ENCODE measurements at places on chromosomes 5 and 9.

DNA sequence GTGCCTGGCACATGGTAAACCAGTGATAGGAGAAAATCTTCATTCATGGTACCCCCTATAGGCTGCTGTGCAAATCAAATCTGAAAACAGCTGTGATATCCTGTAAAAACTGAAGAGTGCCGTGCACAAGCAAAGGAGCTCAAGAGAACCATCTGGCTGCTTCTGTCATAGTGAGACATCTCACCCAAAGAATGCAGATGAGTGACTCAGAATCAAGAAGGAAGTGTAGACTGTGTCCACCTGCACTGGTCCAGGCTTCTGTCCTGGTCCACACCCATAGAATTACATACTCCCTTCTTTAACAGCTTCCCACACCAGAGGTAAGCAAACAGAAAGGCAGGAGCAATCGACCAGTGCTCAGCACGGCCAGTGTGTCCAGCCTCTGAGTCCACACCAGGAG is 195.9 kb downstream of the ASTN2 start:
- no peak for DNase-seq

DNA sequence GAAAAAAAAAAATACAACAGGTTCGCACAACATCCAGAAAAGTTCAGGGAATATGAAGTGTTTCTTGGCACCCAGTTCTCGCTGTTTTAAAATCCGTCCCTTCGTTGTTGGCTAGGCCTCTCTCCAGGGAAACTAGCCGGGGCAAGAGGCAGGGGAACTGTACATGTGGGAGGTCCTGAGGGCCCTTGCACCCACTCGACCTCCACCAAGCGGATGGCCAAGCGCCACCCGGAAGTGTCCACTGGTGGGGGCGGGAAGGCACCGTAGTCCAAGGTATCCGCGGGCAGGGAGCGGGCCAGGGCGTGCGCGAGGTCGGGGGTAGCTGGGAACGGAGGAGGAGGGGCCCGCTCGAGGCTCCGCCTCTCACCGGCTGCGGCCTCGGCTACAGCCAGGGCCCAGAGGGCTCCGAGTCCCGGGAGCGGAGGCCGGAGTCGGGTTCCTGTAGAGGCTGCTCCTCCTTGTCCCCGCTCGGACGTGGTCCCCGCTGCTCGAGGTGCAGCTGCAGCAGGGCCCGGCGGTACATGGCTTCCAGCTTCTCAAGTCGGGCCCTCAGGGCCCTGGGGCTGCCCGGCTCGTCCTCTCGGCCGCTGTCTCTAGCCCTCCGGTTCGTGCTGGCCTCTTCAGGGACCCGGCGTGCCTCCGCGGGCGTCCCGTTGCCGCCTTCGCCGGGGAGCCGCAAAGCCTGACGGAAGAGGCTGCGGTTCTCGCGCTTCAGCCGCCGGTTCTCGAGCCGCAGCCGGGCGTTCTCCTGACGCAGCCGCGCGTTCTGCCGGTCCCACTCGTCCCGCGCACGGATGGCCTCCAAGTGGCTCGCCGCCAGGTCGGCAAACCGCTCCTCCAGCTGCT is 720 bp downstream of the TUSC1 start:
- DNase-seq: no peak

- no peak for DNase-seq
Measured at GRCh38 chr5:171911152-171911551, 95.3 kb downstream of the FBXW11 start.

DNA sequence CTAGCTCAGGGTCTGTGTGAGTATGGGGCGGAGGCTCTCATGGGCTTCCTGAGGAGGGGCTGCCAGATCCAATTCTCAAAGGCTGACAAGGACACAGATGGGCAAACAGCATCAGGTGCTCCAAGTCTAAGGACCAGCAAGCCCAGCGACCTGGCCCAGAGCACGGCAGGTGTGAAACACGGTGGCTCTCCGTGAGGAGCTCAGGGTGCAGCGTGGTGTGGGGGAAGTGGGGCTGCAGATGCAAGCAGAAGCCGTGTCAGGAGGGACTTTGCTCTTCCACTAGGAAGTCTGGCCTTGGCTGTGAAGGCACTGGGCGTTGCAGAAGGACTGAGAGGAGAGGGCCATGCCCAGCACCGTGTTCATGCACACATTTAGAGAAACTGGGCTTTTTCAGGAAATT is 420.0 kb downstream of the GADD45G start:
- no peak for DNase-seq

GRCh38 chr9:77505232-77505631 is 142.9 kb downstream of the GNA14 start:
- DNase-seq: no peak

GRCh38 chr5:33558489-33558888 is 117.7 kb downstream of the TARS1 start:
- no peak for DNase-seq

DNA sequence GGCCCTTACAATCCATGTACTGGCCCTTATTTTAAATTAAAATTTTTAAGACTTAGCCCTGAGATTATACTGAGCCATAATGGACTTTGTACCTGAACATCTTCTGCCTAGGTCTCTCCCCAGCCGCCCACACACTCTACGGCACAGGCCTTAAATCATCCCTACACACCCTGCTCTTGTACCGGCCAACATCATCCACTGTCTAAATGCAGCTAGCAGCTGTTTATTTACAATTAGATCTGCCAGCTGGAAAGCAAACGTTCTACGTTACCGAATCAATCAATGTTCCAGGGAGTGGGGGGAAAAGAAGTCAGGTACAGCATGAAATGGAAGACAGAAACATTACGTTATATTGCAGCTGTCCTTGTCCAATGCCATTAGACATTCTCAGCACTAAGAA is 88.4 kb upstream of the GRAMD2B start:
- DNase-seq: no peak

- no peak for DNase-seq
Measured at GRCh38 chr5:179267671-179268083, 77.6 kb downstream of the ADAMTS2 start.

DNA sequence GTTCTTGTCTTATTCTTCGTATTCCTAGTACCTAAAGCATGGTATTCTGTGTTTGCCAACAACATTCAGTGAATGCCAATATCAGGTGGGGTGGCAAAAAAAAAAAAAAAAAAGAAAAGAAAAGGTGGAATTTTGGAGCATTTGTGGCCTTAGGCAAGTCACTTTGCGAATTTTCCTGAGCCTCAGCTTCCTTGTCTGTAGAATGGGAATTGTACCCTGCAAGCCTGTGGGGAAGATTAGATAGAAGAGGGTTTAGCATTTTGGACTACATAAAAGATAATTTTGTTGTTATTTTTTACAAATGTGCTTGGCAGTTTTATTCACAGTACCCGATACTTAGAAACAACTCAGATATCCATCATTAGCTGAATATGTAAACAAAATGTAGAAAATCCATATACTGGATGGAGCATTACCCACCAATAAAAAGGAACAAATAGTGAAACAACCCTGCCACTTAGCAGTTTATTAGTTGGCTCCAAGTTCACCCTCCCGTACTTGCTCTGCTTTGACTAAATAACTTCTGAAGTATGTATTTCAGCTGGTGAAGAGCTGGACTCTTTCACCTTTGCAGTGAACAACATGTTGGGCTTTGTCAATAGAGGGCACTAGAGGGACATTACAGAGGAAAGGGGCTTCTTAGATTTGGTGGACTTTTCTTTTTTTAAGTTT is 13.6 kb downstream of the UBE2D2 start:
- DNase-seq: peak; percentile 19

DNA sequence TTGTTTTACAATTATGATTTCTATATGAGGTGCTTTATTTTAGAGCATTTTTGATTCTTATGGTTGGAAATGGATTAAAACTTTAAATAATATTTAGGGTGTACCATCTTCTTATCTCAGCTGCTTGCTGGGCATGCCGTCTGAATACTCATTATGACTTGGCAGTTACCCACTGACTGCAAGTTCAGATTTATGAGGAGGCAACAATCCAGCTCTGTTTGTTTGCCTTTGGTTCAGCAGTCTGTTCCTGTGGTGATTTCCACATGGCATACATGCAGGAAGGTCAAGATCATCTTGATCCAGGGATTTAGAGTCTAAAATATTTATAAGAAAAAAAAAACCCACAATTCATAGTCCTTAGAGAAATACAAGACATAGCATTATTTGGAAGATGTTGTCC is 1254.5 kb upstream of the NUDT12 start:
- no peak for DNase-seq

GRCh38 chr9:133420392-133420827 is 1.8 kb upstream of the ADAMTS13 start:
- no peak for DNase-seq

GRCh38 chr5:138573223-138573622 is 2.0 kb downstream of the HSPA9 start:
- DNase-seq: no peak

DNA sequence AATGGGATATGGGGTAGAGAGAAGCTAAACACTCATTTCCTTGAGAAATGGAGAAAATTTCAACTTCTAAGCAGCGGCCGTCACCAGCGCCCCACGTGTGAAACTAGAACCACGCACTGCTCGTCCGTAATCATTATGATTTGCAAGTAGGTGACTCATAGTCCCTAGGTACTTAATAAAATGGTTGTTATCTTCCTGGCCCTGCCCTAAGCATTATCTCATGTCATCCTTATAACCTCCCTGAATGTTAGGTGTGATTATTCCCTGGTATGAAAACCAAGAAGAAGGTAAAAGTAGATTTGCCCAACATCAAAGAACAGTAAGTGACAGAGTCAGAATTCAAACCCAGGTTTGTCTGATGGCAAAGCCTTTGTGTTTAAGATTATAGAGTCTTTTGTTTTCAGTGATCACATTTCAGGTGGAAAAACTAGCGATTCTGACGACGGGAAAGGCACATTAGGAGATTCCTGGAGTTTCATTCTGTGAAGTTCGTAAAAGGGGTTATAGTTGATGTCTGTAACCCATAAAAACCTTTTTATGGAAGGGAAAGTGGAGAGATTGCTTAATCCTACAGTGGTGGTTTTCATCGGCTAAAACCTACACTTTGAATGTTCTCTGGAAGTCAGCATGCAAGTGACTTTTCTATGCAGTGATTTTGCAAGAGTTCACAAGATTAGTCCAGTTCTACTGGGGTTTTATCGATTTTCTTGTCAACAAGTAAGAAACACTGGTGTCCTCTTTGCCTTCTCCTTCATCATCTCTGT is 202.9 kb upstream of the WWC1 start:
- no peak for DNase-seq

DNA sequence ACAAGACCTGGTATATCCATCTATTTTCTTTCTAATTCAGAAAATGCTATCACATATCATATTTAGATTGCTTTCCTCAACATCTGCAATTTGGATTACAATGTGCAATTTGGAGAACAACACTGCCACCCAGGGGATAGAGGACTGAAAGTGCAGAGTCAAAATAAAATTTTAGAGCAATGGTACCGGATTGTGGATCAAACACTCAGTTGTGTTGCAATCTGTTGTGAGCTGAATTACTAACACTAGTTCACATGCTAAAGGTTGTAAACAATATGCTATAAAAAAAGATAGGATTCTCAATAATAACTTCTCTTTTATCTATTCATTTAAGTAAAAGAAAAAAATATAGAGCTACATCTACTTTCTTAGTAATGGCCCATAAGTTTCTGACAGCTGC is 11.9 kb upstream of the SRFBP1 start:
- peak; percentile 20 for DNase-seq

DNA sequence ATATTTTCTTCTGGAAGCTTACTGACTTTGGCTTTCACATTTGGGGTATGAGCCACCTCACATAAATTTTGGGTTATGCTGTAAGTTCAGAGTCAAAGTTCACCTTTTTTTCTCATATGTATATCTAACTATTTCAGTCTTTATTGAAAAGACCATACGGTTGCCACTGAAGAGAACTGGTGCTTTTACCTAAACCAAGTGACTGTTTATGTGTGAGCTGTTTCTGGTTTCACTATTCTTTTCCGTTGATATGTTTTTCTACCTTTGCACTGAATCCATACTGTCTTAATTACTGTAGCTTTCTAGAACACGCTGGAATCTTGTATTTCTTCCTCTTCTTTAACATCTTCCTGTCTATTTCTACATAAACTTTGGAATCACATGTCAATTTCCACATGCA is 36.3 kb upstream of the SPINK5 start:
- DNase-seq: no peak

DNA sequence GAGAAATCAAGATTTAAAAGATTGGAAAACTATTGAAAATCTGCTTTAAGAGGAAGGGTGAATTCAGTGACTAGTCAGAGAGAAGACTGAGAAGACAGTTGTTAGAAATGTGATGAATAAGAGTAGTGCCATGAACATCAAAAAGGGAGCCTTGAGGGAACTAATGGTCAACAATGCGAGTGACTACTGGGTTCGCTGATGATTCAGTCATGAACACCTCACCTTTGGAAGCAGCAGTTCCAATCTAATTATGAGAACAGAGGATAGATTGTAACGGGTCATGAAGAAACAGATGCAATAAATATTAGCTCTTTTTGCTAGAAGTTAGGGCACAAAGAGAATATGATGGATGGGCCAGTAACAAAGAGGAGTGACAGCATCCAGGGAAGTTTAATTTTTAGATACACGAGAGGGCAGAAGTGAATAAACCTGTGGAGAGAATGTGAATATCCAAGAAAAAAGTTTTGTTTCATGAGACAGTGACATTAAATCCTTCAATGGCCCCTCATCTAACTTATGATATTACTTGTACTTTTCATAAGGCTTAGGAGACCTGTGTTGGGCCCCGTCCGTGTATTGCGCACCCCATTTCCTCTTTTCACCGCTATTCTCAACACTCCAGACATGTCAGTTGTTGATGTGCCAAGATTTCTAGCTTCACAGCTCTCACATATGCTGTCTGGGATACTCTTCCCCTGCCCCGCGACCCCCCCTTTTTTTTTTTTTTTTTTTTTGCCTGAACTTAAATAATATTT is 23.5 kb upstream of the IFNE start:
- DNase-seq: no peak

GRCh38 chr5:75940418-75940817 is 142.8 kb upstream of the SV2C start:
- no peak for DNase-seq

DNA sequence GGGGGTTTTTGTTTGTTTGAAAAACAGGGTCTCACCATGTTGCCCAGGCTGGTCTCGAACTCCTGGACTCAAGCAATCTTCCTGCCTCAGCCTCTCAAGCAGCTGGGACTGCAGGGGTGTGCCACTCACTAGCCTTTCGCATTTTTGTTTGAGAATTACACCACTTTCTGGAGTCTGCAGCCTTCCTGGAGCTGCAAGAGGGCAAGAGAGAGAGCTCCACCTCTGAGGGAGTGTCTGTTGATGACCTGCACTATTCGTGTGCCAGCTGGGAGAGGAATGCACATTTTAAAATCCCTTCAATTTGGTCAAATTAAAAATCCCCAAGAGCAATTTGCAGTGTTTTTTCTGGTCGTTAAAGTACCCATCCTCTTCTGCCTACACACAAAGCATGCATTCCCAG is 5.0 kb upstream of the CKMT2 start:
- no peak for DNase-seq

DNA sequence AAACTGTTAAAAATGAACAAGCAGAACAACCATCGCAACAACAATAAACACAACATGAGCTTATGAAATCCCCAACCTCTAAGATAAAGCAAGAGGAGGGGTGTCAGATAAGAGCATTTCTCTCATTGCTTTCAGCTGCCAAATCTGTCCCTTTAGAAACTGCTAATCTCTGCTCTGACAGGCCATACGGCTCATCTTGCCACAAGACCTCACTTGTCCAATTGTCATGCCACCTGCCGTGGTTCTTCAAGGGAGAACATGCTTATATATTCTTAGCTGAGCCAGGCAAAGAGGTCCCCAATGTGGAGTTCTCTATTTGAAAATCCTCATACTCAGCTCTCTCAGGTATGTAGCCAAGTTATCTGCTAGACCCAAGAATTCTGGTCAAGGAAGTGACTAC is 405.0 kb upstream of the TNC start:
- DNase-seq: no peak

All from stimulated activated CD4-positive, alpha-beta T cell treated with anti-CD3 and anti-CD28 coated beads, Interleukin-4, amount 100 ng/mL, for 24 hours (primary cell).